ENCODE measurements at places on chromosomes 16 and 17.

DNA sequence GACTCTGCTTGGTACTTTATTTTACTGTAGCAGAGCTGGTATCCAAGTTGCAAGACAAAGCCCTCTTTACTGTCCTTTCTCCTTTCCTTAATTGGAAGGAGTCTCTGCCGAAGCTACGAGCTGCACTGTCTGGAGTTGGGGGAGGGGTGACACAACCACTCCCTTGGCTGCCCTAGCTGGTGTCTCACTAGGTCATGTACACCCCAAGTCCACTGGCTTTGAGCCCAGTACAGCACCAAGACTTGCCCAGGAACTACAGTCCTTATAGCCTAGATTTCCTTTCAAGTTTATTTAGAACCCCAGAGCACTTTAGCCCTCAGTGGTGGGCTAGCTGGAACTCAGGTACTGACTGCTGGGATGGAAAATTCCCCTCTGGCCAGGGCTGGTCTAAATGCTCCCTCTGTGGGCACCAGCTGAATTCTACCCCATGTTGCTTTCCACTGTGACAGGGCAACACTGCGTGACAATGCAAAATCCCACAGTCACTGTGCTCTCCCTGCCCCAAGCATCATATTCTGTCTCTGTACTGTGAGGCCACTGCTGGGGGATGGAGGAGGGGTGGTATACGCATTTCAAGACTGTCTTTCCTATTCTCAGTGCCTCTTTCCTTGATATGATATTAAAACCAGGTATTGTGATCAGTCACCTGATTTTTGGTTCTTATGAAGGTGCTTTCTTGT lies 18.4 kb downstream of the EFCAB5 start:
- DNase-seq, result no peak

GRCh38 chr17:31373150-31374093 lies 18.1 kb upstream of the RAB11FIP4 start:
- peak; percentile 38 for DNase-seq

DNA sequence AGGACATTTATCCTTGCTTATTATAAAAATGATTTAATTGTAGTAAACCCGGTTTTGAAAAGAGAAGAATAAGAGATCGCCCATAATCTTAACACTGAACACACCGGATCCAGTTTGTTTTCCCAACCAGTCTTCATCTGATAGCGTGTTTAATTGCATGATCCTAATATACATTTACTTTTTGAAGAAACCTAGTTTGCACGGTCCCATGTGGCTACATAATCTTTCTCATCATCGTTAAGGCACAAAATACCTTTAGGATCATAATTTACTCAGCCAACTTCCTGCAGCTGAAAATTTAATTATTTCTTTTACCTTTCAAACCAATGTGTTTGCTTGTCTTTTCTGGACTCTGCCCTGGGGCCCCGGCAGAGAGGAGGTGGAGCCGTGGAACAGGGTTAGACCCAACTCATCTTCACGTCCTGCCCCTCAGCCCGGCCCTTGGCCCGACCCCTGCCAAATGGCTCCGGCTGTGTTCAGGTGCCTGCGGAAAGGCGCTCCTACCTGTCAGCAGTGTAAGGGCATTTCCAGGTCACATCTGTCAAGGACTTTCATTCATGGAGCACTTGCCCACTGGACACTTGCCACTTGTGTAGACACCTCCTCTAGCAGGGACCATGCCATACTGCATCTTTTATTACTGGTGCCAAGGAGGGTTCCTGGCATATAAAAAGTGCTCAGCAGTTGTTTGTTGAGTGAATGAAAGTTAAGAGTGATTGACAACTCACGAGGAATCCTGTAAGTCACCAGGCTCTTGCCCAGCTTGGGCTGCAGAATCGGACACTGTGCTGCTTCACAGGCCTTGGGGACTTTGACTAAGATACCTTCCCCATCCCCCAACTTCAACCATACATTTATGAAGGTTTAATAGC lies 28.6 kb downstream of the SMARCE1 start:
- DNase-seq, result no peak

DNA sequence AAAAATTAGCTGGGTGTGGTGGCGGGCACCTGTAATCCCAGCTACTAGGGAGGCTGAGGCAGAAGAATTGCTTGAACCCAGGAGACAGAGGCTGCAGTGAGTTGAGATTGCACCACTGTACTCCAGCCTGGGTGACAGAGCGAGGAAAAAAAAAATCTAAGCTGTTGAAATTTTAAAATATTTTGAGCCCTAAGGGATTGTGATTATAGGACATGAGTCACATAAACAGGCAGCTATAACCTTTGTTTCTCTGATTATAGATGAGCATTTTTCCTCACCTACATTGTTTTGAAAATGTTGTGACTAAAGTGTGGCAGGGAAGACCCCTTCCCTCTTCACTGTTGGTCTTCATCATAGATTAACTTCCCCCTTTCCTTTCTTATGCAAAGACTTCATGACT lies 135.5 kb downstream of the MGAT5B start:
- DNase-seq, result no peak

DNA sequence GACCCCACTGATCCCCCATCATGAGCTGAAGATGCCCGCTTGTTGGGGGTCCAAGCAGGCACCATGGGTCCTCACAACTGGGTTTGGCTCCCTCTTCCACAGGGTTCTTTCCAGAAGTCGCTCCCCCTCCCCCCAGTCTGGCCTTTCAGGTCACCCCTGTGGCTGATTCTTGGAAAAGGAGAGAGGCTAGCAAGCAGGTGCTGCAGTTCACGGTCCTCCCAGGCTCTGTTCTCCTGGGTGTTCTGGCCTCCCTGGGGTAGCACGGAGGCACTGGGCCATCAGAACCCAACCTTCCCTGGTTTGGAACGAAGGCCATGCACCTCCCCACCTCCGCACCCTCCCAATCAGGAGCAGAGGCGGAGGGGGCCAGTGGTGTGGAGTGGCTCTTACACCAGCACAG lies 18.9 kb downstream of the CACNA1G start:
- no peak for DNase-seq

DNA sequence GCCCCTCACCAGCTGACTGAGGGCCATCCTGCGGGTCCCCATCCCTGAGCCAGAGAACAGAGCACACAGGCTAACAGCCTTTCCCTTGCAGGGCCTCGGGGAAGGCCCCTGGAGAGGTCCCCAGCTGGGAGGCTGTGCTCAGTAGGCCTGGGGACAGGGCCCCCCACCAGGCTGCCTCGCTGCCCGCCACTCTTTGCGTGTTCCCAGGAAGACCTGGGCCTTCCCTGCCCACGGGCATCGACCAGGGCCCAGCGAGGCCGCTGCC lies 785 bp downstream of the HID1 start:
- no peak for DNase-seq

- DNase-seq, result no peak
These were observed 12.0 kb downstream of the FAM83G start for GRCh38 chr17:18992454-18993130.

- DNase-seq, result no peak
These were observed 4.7 kb upstream of the CHMP6 start for GRCh38 chr17:80986816-80987475.

DNA sequence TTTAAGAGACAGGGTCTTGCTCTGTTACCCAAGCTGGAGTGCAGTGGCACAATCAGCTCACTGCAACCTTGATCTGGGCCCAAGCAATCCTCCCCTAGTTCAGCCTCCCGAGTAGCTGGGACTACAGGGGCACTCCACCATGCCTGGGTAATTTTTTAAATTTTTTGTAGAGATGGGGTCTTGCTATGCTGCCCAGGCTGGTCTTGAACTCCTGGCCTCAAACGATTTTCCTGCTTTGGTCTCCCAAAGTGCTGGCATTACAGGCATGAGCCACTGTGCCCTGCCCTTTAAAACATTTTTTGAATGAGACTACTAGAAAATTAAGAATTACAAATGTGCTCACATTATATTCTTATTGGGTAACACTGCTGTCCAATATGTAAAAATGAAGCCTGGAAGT lies 161.7 kb upstream of the FAM20A start:
- no peak for DNase-seq

DNA sequence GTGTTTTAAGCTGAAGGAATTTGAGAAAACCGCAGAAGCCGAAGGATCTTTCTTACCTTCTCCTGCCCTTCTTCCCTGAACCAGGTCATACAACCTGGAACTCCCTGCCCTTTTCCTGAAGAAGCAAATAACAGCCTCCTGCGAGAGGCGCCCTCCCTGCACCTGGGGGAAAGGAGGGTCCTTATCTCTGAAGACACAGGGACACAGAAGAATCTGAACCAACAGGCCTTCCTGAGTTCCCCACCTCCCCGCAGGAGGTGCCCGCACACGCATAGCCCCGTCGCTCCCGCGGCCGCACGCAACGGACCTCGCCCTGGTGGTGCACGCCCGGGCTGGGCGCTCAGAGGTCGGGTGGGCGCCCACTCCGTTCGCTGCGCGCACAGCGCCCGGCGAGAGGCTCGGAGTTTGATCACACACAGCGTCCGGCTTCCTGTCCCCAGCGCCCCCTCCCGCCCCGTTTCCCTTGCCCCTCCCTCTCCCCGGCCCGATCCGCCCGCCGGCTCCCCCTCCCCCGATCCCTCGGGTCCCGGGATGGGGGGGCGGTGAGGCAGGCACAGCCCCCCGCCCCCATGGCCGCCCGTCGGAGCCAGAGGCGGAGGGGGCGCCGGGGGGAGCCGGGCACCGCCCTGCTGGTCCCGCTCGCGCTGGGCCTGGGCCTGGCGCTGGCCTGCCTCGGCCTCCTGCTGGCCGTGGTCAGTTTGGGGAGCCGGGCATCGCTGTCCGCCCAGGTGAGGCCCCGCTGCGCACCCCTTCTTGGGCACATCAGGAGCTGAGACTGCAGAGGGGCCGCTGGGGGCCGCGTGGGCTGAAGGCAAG lies at the start of gene TNFSF12:
TSS of gene TNFSF12 (plus strand) at position 474 of the 816 bp plus-strand sequence. CDS start at position 570, 96 bp downstream.
- no peak for DNase-seq

- no peak for DNase-seq
These were observed 71.5 kb downstream of the FOXL1 start for GRCh38 chr16:86649875-86650274.

DNA sequence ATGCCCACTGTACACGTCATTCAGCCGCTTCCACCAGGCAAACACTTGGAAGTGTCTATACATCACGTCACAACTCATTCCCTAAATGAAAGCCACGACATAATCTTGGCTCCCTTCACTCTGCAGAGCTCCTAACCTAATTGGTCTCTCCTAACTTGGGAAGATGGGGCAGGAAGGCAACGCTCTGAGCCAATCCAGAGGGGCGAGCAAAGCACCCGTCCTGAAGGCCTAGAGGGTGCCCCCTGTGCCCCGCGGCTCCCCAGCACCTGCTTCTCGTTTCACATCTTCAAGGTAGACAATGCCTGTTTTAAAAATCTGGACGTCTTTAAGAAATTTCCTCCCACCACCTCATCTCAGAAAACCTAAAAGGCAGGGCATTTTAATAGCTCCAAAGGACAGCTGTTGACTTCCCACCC lies 1.0 kb downstream of the CSNK2A2 start:
- DNase-seq, result no peak

- no peak for DNase-seq
These were observed 111.8 kb upstream of the CRHR1 start for GRCh38 chr17:45672301-45672700.

All from spinal cord (tissue), 10 donors.